Activated CD4-positive, alpha-beta T cell treated with anti-CD3 and anti-CD28 coated beads, Interleukin-2, amount 50 U/mL, for 4 hours (primary cell): ENCODE measurements at places on chromosomes 3 and 15.

- no peak for DNase-seq
Observed at GRCh38 chr15:90887037-90887481, 2.8 kb downstream of the FES start.

GRCh38 chr15:66820481-66821176 lies 118.6 kb downstream of the SMAD6 start:
- no peak for DNase-seq

- no peak for DNase-seq
Observed at GRCh38 chr3:78632925-78633553, 1134.8 kb downstream of the ROBO1 start.

- DNase-seq, result no peak
Observed at GRCh38 chr3:8959668-8960067, 3.6 kb downstream of the RAD18 start.

- DNase-seq, result no peak
Observed at GRCh38 chr3:176780766-176781165, 416.5 kb downstream of the TBL1XR1 start.

DNA sequence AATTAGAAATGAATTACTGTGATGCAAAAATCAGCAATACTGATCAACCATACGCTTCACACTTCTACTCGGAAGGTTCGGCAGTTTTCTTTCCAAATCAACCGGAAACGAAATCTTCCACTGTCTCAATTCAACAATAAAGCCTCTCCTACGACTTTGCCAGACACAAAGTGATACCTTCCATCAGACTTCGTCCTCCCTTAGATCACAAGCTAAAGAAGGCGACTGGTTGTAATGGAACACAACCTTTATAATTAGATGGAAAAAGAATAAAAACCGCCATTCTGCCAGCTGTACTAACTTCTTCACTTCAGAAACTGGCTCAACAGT lies 618 bp downstream of the PARL start:
- no peak for DNase-seq

DNA sequence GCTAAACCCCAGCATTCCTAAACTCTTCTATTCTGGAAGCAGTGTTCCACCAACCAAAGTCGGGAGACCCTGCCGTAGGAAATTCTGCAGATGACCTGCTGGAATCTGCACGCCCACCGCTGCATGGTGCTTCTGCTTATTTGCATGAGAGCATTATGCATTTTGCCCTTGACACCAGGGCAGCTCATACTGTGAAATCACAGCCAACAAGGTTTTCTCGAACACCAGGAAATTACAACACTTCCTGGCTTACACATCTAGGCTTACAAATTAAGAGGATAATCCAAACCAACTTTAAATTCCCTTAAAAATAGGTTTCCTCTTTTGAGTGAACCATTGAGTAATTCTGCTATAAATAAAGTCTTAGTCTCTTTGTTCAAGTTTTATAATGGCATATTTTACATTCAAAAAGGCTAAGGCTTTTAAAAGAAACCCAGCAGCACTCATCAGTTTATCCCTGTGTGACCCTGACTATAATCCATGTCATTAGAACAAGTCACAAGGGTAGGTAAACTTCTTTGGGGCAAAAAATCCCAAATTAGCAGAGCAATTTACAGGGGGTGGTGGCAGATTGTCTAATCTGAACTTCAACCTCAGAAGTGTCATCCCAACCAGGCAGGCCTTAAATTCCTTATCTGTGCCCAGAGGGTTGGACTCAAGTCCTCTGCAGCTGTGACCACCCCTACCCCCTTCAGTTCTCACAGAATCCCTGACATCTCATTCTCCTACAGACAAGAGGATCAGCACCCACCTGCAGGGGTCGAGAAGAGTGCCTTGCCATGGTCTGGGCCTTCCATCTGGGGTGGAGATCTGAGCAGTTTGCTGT lies 33.5 kb upstream of the RBP1 start:
- DNase-seq, result no peak

DNA sequence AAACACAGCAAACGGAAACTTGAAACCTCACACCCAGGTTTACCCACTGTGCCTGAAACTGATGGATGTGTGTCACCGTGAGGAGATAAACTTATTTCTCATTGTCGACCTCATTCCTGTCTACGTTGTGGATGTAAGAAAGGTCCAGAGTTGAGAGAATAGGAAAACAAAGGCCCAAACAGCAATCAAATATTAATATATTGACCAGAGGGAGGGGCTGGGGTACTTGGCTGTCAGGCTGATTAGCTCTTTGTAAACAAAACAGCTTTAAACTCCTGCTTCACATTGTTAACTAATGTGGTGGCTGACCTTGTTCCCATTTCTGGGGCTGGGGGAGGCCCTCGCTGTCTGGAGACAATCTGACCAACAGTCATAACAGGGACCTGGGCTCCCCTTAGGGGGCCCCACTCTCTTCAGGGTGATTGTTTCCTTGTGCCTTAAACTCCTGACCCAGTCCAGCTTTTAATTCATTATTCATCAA lies 937.6 kb downstream of the MCTP2 start:
- no peak for DNase-seq

GRCh38 chr15:75182187-75183131 lies 19.2 kb upstream of the C15orf39 start:
- no peak for DNase-seq

DNA sequence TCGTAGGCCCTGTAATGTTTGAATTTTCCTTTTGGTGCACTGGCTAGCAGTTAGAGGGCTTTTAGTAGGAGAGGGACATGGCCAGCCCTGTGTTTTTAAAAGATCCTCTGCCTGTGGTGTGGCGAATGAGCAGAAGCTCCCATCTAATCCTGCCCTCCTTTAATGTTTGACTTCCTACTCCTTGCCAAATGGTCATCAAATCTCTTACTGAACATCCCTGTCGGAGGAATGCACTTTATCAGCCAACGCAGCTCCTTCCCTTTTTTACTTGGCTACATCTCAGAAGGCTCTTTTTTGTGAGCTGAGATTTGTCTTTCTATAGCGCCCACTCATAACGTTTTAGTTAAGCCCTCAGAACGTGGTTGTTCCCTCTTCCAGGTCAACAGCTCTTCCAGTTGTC lies 44.8 kb downstream of the MAP2K5 start:
- DNase-seq, result no peak

GRCh38 chr3:138593488-138594149 lies 441 bp downstream of the CEP70 start:
- no peak for DNase-seq

DNA sequence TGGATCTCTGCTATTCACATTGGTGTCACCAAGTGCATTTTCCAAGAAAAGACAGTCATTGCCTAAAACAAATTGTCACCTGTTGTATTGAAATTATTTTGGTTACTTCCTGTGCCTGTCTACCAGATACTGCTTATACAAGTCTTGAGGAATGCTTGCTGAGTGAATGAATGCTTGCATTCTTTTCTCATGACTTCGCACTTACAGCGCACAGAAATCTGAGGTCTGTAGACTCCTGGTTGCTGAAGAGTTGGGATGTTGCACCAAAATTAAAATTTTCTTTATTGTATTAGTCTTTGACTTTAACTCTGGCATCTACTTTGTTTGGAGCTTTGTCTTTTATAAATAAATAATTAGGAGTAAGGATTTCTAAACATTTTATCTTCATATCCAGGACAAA lies 28.4 kb downstream of the SH3GL3 start:
- no peak for DNase-seq

DNA sequence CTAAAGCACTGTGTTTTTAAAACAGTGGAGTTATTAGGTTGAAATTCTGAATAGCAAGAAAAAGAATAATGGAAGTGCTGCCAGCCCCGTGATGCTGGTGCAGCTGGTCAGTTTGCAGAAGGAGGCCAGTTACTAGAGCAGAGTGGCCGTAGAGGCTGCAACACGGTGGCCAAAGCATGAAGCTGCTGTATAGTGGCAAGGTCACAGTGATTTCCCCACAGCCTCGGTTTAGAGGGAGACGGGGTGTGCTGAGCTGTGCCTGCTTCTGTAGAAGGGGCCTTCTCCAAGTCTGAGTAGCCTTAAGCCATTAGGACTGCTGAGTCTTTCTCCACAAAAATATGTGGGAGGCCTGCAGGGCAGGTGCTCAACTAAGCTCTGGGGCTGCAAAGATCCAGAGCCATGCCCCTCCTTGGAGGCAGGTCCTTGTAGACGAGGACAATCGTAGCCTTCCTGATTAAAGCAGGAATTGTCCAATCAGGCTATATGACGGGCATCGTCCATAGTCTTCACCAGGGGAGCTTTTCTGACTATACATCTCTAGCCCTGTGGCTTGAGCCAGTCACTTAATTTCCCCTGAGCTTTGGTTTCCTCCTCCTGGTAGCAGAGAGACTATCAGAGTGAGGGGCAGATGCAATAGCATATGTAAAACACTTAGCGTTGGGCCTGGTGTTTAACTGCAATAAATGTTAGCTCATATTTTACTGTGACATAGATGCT lies 151.6 kb downstream of the PGPEP1L start:
- no peak for DNase-seq

- DNase-seq, result no peak
Observed at GRCh38 chr15:79954661-79955060, 16.3 kb downstream of the BCL2A1 start.

GRCh38 chr3:39234651-39235050 lies 42.3 kb upstream of the XIRP1 start:
- no peak for DNase-seq

DNA sequence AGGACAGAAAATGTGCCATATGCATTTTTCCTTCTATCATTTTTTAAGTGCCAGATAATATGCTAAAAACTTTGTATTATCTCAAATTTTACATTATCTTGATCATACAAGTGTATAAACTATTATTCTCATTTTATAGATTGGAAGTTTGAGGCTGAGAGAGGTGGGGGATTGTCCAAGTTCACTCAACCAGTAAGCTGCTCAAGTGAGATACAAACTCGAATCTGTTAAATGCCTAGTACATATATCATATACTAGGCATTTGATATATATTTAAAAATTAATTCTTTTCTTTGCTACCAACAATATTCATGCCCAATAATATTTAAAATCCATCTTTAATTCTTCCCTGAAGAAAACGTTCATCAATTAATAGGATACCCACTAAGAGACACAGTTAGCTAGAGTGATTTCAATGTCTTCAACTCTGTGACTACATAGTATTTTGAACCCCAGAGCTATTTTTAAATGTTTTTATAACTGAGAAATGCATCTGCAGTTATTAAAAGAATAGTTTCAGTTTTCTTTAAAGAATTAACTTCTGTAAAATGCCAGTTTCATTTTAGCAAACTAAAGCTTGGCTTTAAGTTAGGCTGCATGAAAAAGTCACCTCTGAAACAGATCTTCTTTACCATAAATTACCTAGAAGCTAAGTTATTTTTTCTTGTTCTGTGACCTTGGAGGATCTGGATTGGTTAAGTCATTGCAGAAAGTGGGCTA lies 40.4 kb downstream of the IQCB1 start:
- no peak for DNase-seq
